ENCODE measurements at places on chromosomes 5 and 9. TPM values are rescaled to one million over a fixed set of nuclear protein-coding genes. Genes with fewer than 3 reads are reported as not detected.

GRCh38 chr9:116234081-116234480 is 80.5 kb downstream of the PAPPA start:
- DNase-seq = no peak

DNA sequence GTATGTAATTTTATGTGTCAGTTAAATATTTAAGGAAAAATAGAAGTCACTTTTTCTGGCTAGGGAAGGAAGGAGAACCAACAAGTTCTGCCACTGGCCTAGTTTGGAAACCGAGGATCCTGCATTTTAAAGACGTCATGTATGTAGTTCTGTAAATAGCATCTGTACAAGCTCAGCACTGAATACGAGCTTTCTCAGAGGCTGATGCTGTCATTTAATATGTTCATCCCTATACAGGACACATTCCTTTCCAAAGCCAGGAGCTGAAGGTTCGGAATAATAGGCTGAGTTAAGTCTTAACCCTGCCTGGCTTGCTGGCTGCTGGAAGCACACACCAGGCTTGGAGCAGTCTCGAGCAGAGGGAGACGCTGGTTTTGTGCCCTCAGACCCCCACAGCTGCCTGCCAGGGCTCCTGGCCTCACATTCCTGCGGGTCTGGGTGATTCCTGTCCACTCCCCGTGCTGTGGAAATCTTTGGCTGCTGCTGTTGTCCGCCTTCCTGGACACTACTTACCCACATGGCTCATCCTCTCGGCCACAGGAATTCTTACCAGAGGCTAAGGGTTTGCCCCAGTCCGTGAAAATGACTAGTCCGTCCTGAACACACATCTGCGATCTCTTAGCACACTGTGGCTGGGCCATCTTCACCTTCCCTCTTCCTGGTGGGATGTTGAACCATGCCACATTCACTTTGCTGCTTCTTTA is 36.6 kb downstream of the SLC46A2 start:
- no peak for DNase-seq

DNA sequence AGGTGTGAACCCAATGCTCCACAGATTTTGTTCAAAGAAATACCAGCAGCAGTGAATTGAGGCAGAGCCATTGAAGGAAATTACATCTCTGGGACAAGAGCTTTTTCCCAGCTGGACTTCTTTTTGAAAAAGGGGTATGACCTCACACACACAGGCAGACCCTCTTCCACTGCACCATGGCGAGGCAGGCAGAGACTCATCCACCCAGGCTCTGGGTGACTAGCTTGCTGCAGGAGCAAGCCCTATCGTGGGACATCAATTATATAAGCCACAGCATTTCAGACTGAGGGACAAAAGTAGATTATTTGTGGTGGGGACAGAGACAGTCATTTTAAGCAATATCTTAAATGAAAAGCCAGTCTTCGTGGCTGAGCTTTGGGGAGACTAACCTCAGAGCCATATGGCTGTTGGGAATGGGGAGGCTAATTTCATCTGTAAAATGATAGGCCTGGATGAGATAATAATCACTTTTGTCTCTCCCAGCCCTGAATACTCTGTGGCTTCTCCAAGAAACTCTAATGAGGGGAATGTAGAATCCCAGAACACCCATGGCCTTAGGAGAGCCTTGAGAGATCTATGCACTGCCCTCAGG is 113.1 kb upstream of the TNC start:
- DNase-seq = no peak

DNA sequence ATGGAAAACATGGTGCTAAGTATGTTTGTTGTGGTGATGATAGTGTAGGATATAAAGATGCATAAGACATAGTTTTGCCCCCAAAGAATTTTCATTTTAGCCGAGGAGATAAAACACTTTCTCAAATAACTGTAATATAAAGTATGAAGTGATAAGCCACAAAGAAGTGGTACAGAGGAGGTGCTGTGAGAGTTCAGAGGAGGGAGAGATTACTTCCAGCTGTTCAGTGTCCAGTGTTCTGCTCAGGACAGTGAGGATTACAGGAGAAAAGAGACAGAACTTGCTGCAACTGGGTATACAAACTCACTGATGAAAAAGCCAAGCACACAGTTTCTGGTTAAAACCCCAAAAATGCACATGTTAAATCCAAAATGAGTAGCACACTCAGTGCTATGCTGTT is 309.3 kb downstream of the KIAA0825 start:
- DNase-seq = no peak

- DNase-seq = no peak
These were observed 71.2 kb downstream of the EPB41L4B start for GRCh38 chr9:109249615-109250014.

The NFIL3 gene
- 23.1 TPM for total RNA-seq

The ADAM19 gene
- total RNA-seq = 5.5 TPM

The CCNJL gene
- 20.4 TPM for total RNA-seq

The AGXT2 gene
- not detected for total RNA-seq

DNA sequence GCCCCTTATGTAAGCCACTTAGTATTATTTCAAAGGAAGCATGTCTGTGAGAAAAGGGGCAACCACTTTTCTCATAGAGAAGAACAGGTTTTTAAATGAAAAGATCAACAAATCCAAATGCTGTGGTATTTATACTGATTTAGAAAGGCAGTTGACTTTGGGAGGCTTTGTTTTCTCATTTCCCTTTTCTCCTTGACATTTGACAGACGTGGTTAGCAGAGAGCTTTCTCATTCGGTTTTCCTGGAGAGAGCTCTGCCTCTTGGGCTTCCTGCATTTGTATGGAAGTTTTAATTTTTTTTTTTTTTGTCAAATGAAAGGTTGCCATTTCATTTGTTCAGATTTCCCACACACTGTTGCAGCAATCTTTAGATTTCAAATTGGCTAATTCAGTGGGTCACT is 62.5 kb downstream of the EXOSC2 start:
- no peak for DNase-seq

DNA sequence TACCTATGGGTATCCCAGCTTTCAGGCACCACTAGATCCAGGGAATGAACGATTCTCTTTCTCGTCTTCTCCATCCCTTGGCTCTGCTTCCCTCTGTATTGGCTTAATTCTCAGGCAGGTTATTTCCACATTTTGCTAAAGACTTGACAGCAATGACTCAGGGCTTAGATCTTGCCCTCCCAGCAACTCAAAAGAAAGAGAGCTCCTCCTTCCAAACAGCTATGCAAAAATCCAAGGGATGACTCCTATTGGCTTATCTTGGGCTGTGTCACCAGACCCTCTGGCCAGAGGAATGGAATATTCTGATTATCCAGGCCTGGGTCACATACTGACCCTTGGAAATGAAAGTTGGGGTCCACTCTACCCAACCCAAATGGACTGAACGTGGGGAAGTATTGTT is 270.2 kb downstream of the NTRK2 start:
- no peak for DNase-seq

DNA sequence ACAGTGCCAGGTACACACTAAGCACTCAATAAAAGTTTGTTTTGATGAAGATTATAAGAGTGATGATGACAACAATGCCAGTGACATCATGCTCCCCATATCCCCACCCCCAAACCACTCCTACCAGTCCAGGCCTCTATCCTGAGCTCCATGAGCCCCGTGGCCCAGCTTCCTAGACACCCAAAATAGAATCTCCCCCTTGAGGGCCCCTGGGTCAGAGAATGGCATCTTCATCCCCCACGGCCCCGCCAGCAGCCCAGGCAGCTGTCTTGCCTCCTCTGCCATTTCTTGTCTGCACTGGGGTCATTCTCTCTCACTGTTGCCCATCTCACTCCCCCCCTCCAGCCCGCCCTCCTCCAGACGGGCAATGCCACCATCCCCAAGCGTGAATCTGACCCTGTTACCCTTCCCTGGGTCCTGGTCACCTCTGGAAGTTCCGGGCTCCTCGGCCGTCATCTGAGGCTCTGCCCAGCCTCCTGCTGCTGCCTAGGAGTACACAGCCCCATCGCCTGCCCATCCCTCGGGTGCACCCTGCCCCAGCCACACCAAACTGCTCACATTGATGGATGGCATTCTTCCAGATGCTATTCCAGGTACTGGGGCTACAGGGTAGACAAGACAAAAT is 76.8 kb upstream of the LMX1B start:
- DNase-seq = no peak

DNA sequence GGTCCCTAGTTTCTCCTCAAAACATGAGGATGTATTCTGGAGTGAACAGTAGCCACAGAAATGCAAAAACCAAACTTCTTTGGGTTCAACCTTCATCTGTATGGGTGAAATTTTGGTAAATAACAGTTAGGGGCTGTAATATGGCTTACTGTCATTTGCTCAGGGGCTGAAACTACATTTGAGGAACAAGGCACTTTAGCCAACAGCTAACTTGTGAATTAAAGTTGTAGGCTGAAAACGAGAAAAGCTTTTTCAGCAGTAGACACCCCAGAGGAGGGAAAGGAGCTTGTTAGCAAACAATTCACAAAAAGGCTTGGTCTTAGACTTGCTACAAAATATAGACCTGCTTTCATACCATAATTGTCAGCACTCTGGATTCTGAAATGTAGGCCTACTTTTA is 6.6 kb downstream of the TMEM171 start:
- no peak for DNase-seq

DNA sequence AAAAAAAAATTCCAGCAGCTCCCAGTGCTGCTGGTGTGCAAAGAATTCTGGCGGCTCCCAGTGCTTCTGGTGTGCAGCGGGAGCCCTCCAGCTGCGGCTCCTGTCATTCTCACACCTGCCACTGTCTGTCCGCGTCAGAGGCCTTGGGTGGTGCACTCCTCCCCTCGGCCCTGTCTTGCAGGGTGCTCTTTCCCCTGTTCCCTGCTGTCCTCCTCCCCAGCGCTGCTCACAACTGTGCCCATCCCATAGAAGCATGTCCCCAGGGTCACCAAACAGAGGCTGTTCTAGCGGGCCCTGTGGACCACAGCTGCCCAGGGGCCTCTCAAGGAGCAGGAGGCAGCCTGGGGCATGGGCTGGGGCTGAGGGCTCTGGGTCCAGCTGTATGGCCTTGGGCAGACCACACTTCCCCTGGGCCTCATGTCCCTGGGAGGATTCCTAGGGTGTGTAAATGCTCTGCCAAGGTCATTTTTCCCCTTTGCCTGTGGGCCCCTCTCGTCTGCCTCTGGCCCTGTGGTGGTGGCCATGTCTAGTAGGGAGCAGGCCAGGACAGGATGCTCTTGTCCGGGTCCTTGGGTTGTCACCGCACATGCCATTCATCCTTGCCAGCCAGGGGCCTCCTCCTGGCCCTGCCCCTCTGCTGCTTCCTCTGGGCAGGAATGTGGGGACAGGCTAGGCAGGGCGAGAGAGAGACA is 68.2 kb downstream of the PHF2 start:
- peak; percentile 10 for DNase-seq

- no peak for DNase-seq
These were observed 16.9 kb upstream of the ZNF366 start for GRCh38 chr5:72523960-72524582.

DNA sequence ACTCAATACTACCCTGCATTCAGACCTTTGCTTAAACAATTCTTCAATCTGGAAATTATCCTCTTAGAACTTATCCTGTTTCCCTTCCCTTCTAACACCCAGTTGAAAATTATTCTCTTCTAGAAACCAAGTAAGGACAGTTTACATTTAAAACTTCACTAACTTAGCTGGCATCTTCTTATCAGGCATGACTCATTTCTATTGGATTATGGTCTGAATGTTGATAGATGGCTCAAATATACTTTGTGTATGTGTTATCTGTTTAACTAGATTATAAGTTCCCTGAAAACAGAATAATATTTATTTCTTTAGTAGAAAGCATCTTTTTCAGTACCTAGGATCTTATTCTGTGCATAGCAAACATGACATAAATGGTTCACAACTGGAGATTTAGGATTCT is 161.9 kb downstream of the PPP2R2B start:
- DNase-seq = no peak

DNA sequence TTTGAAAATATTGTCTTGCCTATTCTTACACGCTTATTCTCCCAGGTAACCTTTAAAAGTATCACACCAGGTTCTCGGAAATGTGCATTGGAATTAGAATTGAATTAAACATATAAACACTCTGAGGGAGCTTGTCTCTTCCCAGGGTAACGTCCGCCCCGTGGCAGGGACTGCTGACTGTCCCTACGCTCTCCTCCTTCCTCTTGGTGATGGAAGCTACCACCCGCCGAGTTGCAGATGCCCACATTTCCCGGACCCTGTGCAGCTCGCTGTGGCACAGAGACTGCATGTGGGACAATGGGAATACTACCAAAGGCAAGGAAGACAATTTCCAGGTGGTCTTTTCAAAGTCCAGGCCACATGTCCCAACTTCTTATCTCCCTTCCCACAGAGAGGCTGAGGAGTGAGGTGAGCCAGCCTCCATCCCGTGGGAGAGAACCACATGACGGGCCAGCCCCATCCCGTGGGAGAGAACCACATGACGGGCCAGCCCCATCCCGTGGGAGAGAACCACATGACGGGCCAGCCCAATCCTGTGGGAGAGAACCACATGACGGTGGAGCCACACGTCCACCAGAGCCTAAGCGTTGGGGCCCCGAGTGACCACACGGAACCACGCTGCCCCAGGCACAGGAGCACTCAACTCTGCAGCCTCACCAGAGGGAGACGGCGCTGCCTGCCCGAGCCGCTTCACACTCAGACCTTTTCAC is 249.4 kb upstream of the IRX1 start:
- peak; percentile 65 for DNase-seq

DNA sequence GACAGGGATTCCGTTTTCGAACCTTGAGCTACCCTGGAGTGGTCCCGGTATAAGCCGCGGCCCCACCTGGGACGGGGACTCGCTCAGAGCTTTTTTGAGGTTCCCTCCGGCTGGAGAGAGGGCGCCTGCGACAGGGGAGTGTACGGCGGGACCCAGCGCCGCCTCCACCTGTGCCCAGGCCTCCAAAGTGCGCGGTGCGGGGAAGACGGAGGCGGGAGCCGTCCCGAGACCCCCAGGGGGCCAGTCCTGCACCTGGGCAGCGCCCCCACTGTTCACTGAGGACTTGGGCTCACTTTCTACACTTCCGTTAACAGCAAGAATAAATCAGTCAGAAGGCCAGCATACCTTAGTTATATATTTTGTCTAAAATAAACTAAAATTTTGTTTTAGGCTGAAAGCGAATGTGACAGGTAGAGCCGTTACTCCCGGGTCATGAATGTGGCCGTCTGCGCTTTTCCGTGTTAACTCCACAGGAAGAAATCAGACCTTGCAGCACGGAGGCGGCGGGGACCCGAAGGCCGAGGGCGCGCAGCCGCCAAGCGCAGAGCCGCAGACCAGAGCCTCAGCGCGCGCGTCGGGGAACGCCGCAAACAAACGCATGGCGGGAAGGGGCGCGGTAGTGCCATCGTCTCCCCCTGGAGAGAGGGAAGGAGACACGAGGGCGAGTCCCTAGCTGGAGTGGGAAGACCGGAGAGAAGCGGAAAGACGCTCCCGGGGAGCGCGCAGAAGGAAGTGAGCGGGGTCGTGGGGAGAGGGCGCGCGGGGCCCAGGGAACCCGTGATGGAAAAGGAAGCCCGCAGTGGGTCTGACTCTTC is 14.1 kb downstream of the TRIM7 start:
- DNase-seq = peak; percentile 92
